ENCODE measurements at places on chromosomes 11 and 22.
A peak's percentile ranks its signal among the peaks of the same experiment; 100 is the strongest.

DNA sequence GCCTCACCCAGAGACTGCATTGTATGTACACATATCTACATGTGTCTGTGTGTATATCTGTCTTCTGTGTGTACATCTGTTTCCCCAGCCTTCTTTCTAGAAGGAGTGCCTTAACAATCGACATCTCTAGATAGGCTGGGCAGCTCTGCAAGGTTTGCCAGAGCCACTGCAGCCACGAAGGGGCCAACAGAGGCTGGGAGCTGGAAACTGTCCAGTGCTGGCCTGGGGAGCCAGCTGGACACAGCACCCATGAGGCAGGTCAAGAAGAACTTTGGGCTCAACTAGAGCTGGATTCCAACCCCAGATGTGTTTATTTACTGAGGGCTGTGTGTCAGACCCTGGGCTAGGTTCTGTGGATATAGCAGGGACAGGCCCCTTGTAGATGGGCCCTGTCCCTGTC is 3.3 kb downstream of the SGSM1 start:
- no peak for DNase-seq

- DNase-seq = no peak
Measured at GRCh38 chr11:76796511-76797198, 13.5 kb downstream of the TSKU start.

DNA sequence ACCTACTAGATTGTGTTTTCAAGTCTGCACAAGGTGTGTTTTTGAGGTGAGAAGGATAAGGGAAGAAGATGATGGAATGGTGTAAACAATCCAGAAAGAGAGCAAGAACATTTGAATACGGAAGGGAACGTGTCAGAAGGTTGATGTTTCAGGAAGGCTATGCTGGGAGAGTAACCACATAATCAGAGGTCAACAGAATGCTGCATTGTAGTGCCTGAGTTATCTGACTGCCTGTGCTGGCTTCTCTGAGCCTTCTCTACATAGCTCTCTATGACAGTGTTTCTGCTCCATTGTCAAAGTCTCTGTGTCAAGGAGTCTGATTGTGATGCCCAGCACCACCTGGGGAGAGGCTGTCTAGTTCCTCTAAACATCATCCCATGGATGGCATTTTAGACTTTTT is 74.1 kb downstream of the CYB5R2 start:
- no peak for DNase-seq

DNA sequence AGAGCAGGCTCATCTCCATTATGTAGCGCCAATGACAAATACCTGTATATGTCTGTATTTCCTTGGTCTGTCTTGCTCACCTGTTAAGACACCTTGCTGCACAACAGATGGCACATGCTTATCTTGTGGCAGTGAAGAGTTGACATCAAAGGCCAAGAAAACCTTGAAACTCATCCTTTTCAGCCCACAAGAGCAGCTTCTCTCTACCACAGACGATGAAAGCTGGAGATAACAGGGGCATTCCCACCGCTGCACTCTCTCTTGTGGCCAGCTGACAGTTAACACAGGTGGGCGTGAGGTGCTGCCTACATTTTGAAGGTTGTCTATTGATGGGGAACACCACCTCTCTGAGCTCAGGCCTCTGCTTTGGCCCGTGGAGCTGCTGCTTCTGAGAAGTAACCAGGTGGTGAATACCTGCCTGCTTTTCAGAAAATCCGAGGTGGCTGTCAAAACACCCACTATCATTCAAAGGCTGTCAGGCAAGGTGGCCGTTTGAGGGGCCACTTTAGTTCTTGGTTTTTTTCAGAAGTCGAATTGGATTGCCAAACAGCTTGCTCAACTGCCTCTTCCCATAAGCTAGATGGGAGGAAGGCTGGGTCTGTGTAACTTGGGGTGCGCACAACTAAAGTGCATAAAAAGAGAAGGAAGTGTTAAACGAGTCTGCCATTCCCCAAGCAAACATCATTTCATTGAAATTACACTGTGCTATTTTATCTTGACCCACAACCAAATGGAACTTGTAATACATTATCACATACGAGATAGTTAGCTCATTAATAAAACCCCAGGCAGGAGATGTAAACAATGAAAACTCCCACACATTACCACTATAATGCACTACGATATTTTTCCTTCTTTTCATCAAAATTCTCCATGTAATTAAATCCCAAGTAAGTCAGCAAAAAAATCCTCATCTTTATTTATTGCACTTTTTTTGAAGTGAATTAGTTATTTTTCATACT is 87.1 kb upstream of the RAG2 start:
- DNase-seq = no peak

GRCh38 chr22:23556026-23556620 is 24.0 kb downstream of the IGLL1 start:
- no peak for DNase-seq

- DNase-seq = peak; percentile 98
Measured at GRCh38 chr11:128503245-128503991, 83.9 kb downstream of the ETS1 start.

DNA sequence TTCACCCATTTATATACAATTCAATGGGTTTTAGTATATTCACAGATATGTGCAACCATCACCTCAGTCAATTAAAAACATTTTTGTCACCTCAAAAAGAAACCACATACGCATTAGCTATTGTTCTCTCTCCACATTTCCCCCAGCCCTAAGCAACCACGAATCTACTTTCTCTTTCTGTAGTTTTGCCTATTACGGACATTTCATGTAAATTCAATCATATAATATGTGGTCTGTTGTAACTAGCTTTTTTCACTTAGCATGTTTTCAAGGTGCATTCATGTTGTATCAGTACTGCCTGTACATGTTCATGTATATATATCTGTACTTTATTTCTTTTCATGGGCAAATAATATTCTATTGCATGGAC is 104.7 kb upstream of the RRM1 start:
- no peak for DNase-seq

- DNase-seq = peak; percentile 78
Measured at GRCh38 chr11:107043242-107044006, 25.1 kb upstream of the GUCY1A2 start.

DNA sequence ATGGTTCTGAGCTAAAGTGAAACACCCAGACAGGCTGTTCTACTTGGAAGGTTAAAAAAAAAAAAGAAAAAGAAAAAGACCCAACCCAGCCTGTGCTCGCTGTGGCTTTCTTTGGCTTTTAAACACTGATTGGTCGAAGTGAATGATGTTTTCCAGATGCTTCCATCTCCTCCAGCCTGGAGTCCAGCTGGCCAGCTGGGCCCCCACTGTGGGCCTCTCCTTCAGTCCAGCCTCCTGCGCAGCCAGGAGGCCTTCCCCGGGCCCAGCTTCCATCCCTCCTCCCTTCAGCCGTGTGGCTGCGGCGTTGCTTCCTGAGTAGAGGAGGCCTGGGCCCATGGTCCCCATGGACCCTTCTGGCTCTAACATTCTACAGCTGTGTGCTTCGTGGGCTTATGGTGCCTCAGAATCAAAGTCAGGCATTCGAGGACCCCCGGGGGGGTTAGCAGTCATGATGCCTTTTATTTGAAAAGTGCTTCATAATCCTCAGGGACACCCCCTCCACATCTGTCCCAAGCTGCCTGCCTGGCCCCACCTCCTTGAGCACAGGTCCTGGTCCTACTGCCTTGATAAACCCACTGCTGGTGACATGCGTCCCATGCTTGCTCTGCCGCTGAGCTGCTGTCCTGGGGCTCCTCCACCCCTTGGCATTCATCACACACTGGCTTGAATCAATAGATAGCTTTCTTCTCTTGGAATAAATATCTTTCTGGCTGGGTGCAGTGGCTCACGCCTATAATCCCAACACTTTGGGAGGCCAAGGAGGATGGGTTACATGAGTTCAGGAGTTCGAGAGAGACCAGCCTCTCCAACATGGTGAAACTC is 42.2 kb upstream of the FBLN1 start:
- no peak for DNase-seq

DNA sequence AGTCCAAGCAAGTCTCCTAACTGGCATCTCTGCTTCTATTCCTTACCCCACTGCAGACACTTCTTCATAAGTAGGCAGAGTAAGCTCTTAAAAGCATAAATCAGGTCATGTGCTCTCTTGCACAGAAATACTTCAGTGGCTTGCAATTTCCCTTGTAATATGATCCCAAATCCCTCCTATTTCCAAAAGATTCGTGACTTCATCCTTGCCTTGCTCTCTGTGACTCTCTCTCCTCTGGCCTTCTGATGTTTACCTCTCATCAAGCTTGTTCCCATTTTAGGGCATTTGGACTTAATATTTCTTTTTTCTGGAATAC is 37.4 kb upstream of the NCR3LG1 start:
- peak; percentile 99 for DNase-seq

GRCh38 chr11:61518032-61518795 is 9.7 kb downstream of the LRRC10B start:
- no peak for DNase-seq

DNA sequence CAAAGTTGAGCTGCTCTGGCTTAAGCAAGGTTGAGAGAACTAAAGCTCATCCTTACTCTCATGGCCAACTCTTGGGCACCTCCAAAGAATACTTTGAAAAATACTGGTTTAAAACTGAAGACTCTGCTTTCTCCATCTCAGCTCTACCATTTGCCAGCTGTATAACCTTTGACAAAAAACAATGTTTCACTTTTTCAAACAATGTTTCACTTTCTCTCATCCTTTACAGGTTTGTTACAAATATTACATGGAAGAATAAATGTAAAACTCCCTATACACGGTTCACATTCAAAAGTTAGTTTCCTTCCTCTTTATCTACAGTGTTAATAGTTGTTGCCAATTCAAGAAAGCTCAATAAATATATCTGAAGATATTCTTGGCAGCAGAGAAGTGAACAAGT is 19.2 kb downstream of the AMBRA1 start:
- DNase-seq = no peak

DNA sequence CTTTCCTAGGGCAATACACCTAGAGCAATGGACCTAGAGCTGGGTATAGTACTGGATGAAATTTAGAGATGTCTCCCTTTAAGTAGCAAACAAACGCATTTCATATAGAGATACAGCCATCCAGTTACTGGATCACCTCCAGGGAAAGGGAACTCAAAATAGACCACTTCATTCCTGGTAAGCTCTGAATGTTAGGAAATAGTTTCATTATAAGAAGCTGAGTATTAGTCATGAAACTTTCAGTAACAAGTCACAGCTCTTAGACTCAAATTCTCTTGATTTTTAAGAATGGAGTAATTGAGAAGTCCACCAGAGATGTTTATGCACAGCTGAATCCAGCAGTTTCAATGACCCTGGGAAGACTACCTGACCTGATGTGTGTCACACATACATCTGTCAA is 221.9 kb downstream of the FAM76B start:
- no peak for DNase-seq

DNA sequence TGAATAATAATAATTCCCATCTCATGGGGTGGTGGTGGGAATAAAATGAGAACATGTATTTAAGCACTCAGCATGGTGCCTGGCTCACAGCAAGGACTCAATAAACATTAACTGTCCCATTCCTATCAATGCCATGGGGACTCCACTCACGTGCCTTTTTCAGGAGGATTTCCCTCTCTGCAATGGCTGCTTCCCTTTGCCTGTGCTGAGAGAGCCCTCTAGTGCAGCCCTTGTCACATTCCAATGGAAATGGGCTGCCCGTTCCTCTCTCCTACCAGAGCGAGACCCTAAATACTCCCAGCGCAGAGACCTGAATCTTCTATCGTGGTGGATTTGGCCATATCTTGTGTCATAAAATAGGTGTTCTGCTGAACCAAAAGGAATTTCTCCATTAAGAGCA is 621.5 kb upstream of the B3GAT1 start:
- DNase-seq = no peak

DNA sequence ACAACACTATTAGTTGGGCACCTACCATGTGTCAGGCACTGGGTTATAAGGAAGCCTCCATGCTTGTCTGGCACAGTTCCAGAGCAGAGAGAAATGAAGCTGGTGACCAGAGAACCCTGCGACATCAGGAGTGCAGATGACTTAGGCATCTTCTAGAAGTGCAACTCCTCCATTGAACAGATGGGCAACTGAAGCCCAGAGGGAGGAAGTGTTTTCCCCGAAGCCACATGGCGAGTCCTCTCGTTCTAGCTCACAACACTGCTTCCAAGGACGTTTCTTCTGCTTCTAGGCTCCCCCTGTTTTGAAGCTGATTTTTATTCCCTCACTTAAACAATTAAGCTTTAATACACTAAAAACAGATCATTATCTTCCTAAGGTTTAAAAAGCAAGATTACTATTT is 109.8 kb upstream of the SYT13 start:
- DNase-seq = no peak

DNA sequence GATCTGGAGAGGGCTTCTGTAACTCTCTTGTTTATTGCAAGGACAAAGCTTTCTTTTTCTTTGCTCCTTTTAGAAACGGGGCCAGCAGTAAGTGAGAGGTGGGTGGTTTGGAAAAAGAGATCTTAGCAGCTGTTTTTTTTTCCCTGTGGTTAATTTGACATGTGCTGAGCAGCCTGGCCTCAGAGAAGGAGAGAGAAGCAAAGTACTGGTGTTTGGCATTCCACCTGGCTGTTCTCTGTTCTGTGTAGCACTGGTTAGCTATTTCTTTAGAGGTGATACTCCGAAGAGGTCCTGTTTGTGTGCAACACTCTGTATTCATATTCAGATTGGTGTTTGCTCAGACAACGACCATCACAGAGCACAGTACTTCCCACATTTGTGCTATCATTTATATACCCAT is 80.8 kb upstream of the SORL1-AS1 start:
- DNase-seq = no peak

DNA sequence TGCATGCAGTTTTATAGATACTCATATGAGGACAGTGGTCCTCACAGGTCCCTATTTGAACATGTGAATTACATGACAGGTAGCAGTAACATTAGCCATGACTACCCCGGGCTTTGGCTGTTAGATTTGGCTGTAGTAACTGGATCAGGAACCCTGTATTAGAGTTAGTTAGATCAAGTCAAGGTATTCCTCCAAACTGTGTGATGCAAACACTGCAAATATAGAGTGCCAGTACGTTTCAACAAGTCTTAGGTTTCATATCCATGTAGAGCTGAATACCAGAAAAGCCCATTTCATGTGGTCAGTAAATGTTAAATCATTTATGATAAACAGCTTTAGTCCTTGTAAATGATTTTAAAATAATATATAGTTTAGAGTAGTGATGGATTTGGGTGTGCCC is 29.5 kb upstream of the PITPNB start:
- no peak for DNase-seq

GRCh38 chr11:30131535-30131934 is 99.3 kb upstream of the FSHB start:
- no peak for DNase-seq

GRCh38 chr11:119935349-119935925 is 202.5 kb downstream of the TRIM29 start:
- no peak for DNase-seq

- no peak for DNase-seq
Measured at GRCh38 chr11:69642549-69642912, 1.6 kb downstream of the CCND1 start.

All from foreskin keratinocyte (primary cell).